ENCODE measurements at places on chromosomes 16 and 17.

DNA sequence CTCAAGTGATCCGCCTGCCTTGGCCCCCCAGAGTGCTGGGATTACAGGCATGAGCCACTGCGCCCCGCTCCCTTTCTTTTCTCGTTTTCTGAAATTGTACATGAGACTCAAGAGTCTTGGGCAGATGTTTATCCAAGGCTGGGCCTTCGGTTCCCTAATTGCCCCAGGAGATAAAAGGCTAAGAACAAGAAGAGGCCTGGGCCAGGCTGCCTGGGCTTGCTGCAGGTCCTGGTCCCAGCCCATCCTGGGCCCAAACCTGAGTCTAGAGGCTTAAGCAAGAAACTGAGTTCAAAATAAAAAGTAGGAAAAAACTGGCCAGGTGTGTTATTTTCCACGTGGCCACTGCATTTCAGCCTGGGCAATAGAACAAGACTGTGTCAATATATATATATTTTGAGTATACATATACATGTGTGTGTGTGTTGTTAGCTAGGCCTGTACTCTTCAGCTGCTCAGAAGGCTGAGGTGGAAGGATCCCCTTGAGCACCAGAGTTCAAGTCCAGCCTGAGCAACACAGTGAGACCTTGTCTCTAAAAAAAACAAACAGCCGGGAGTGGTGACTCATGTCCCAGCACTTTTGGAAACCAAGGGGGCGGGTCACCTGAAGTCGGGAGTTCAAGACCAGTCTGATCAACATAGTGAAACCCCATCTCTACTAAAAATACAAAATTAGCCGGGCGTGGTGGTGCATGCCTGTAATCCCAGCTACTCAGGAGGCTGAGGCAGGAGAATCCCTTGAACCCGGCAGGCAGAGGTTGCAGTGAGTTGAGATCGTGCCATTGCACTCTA lies 6.8 kb upstream of the CLUH start:
- no peak for DNase-seq

DNA sequence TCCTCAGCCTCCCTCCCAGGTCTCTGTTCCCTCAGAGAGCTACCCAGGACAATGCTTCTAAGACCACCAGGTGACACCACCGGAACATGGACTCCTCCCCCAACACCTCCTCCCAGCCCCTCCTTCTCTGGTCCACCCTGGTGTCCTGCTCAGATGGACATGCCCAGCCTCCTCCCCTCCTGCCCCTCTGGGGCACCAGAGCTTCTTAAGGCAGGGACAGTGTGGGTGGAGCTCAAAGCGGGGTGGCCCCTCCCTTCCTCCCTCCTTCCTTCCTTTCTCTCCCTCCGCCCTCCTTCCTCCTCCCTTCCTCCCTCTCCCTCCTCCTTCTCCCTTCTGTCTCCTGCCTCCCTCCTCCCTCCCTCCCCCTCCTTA lies 22.7 kb downstream of the TRPV3 start:
- no peak for DNase-seq

- no peak for DNase-seq
These were observed 29.7 kb downstream of the RTN4RL1 start for GRCh38 chr17:1995321-1995892.

- DNase-seq = no peak
These were observed 106.2 kb downstream of the GRIN2A start for GRCh38 chr16:10076037-10076436.

DNA sequence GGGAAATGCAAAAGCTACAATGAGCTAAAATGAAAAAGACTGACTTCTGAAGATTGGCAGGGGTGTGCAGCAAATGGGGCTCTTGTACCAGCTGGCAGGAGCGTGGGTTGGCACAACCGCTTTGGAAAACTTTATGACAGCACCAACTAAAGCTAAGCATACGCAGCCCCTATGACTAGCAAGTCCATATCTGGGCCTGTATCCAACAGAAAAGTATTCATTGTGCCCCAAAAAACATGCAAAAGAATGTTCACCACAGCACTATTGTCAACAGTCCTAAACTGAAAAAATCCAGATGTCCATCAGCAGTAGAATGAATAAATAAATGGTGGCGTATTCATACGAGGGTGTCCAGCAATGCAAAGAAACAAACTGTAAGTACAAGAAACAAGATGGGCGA lies 22.6 kb upstream of the ITGA3 start:
- no peak for DNase-seq

DNA sequence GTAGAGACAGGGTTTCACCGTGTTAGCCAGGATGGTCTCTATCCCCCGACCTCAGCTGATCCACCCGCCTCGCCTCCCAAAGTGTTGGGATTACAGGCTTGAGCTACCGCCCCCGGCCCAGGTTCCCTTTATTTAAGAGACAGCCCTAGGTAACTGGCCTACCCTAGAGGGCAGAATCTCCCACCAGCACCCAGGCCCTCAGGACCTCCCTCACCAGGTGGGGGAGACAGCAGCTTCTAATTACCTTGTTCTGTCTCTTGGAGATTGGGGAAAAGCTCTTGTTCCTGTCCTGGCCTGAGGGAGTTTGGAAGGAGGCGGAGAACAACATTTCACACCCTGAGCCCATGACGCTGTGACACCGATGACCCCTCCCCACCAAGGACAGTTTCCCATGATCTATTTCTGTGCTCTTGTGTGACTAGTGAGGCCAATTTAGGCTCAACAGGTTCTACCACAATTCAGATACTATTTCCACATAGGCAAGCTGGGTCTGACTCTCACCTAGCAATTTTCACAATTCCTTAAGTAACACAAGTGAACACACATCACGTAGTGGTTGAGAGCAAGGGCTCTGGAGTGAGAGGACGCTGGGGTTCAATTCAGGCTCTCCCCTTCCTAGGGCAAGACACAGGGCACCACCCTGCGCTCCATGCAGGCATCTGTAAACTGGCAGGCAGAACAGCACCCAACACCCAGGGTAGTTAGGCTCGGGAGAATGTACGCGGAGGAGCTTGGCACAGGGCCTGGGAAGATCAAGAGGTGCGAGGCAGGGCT lies 20.4 kb downstream of the HDAC5 start:
- DNase-seq = no peak

DNA sequence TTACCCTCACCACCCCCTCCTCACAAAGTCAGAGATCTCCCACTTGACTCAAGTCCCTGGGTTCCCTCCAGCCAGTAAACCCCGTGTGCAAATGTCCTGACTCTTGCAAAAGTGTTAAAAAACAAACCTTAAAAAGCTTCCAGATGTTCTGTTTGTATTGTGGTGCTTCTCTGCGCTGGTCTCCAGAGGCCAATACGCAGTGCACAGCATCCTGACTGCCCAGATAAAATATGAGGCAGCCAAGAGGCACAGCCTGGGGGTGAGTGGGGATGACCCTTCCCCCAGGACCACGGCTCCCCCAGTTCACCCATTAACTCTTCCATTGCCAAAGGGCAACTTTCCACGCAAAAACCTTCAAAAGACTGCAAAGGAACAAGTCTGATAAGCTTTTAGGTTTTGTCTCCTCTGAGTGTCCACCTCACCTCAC lies 291.8 kb downstream of the SOX9 start:
- DNase-seq = no peak
